ENCODE measurements at places on chromosomes 7 and 10. TPM values are rescaled to one million over a fixed set of nuclear protein-coding genes. Genes with fewer than 3 reads are reported as not detected.

- DNase-seq = no peak
Measured at GRCh38 chr7:155997431-155998327, 185.4 kb upstream of the SHH start.

The EMX2 gene
- total RNA-seq = not detected

The LIPF gene
- not detected for total RNA-seq

The CYP3A5 gene
- total RNA-seq = 0.63 TPM

- DNase-seq = no peak
Measured at GRCh38 chr10:128567551-128567950, 441.3 kb upstream of the MKI67 start.

Measured in activated T-cell treated with anti-CD3 and anti-CD28 coated beads, Interleukin-2, amount 50 U/mL, for 4 hours (primary cell).